ENCODE measurements at places on chromosomes 16 and 17.

- peaks cover 35% of the 10 kb centered on the region for H3K36me3 ChIP-seq
- no peak for ATAC-seq
Observed at GRCh38 chr17:47914306-47914948, 18.4 kb downstream of the SP2 start.

DNA sequence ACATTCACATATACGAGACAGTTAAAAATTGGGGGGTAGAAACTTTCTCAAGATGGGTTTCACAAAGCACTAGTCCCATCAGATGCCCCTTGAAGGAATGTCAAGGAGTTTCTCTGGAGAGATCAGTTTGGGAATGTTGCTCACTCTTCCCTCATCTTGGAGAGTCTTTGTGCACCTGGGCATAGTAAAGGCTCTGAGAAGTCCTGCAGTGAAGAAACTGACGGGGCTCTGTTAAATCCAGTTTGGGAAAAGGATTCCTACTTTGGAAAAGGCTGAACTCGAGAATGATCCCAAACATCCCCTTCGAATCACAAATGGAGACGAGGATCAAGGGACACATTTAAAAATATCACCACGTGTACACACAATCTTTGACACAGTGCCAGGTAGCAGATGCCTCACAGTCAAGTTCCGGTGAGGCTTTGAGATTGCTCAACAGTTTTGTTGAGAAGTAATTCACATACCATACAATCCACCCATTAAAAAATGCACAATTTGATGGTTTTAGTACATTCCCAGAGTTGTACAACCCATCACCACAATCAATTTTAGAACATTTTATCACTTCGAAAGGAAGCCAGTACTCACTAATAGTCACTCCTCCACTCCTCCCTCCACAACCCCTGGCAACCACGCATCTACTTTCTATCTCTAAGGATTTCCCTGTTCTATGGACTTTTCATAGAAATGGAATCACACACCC, 203.4 kb upstream of the FOXF1 start:
- H3K27ac ChIP-seq = no peak overlapping the region
- H3K4me1 ChIP-seq = no peaks in the 10 kb centered on the region
- H3K36me3 ChIP-seq = no peaks in the 10 kb centered on the region
- peaks cover 14% of the 10 kb centered on the region for H3K27me3 ChIP-seq

GRCh38 chr17:57110579-57111325, 25.7 kb downstream of the AKAP1 start:
- H3K4me3 ChIP-seq = no peak overlapping the region
- H3K27me3 ChIP-seq = no peaks in the 10 kb centered on the region
- no peak for ATAC-seq
- no peak overlapping the region for H3K27ac ChIP-seq
- peaks cover 43% of the 10 kb centered on the region for H3K36me3 ChIP-seq
- peaks cover 5% of the 10 kb centered on the region for H3K4me1 ChIP-seq

DNA sequence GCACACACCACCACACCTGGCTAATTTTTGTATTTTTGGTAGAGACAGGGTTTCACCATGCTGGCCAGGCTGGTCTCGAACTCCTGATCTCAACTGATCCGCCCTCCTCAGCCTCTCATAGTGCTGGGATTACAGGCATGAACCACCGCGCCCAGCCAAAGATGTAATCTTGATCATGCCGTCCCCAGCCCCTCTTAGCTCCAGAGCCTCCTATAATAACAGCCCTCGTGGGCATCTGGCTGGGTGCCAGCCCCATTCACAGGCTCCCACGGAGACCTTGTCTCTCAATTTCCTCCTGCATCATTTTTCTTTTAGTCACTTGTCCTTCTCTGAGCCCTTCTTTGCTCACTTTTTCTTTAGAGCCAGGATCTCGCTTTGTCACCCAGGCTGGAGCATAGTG, 94.2 kb downstream of the KATNIP start:
- H3K36me3 ChIP-seq = peaks cover 36% of the 10 kb centered on the region
- ATAC-seq = no peak
- H3K4me3 ChIP-seq = no peak overlapping the region
- H3K27me3 ChIP-seq = no peaks in the 10 kb centered on the region

DNA sequence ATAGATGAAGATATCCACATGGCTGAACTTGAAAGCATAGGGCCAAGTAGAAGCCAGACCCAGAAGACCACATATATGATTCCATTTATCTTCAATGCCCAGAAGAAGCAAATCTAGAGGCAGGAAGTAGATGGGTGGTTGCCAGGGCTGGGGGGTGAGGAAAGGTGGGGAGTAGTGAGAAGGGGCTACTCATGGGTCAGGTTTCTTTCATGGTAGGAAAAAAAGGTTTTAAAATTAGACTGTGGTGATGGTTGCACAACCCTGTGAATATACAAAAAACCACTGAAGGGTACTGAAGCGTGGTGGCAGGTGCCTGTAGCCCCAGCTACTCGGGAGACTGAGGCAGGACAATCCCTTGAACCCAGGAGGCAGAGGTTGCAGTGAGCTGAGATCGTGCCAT, 5.4 kb downstream of the CD2BP2 start:
- H3K27ac ChIP-seq = peak overlapping the region; percentile 82
- ATAC-seq = peak; percentile 55
- no peaks in the 10 kb centered on the region for H3K27me3 ChIP-seq
- H3K36me3 ChIP-seq = peaks cover 54% of the 10 kb centered on the region
- peaks cover 57% of the 10 kb centered on the region for H3K4me1 ChIP-seq

- no peak overlapping the region for H3K4me3 ChIP-seq
- H3K27me3 ChIP-seq = peaks cover 94% of the 10 kb centered on the region
- no peak for ATAC-seq
- H3K36me3 ChIP-seq = no peaks in the 10 kb centered on the region
- H3K27ac ChIP-seq = no peak overlapping the region
- H3K4me1 ChIP-seq = peaks cover 20% of the 10 kb centered on the region
Observed at GRCh38 chr17:44382917-44383316, 6.5 kb downstream of the ITGA2B start.

DNA sequence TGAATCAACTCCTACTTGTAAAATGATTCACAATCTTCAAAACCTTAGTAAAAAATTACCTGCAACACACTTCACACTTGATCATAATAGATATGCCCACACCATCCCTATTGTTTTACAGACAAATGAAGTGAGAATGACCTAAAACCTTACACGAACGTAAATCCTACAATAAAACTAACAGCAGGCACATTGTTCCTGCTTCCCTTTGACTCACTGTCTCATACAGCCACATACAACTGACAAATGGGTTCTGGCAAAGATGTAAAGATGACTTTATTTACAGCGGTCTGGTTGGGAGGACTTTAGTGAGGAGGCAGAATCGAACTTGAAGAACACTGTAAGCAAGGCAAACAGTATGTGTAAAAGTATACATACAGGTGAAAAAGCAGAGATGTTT, 188.7 kb downstream of the MYO1D start:
- H3K27me3 ChIP-seq = no peaks in the 10 kb centered on the region
- H3K27ac ChIP-seq = no peak overlapping the region
- no peaks in the 10 kb centered on the region for H3K4me1 ChIP-seq
- ATAC-seq = no peak

GRCh38 chr16:74480150-74481029, 59.1 kb upstream of the CLEC18B start:
- H3K36me3 ChIP-seq = peaks cover 53% of the 10 kb centered on the region
- no peaks in the 10 kb centered on the region for H3K27me3 ChIP-seq
- ATAC-seq = no peak
- no peaks in the 10 kb centered on the region for H3K4me1 ChIP-seq

GRCh38 chr17:8662076-8662831, 31.7 kb upstream of the MYH10 start:
- no peak overlapping the region for H3K4me3 ChIP-seq
- H3K36me3 ChIP-seq = peaks cover 5% of the 10 kb centered on the region
- H3K27ac ChIP-seq = no peak overlapping the region
- ATAC-seq = no peak
- peaks cover 34% of the 10 kb centered on the region for H3K27me3 ChIP-seq

DNA sequence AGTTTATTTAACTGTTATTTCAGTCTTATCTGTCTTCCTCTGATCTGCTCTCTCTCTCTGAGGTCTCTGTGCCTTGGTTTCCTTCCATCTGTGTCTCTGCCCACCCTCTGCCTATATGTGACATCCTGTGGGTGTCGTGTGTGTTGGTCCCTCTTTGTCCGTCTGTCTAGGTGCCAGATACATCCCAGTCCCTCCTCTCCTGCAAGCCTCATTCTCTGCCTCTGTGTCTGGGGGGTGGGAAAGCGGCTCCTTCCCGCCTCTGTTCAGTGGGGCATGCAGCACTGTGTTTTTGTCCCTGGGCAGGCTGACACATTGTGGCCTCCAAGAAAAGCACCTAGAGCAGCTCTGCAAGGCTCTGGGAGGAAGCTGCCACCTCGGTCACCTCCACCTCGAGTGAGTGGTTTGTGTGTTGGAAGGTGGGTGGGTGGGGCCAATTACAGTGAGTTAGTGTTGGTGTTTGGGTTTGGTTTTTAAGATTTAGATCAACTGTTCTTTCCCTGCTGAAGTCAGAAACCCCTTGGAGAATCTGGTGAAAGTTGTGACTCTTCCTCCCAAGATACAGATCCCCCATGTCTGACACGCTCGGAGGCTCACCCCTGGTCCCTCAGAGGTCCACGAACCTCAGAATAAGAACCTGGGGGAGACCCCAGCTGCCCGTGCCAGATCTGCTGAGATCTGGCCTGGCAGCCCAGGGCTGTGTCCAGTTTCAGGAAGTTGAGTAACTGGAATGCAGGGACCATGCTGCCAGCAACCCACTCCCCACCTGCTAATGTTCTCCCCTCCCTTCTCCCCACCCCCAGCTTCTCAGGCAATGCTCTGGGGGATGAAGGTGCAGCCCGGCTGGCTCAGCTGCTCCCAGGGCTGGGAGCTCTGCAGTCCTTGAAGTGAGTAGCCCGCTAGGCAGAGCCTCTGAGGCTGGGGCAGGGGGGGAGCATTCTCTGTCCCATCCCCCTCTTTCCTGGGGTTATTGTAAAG, 50.9 kb upstream of the CPNE2 start:
- no peaks in the 10 kb centered on the region for H3K27me3 ChIP-seq
- peak; percentile 77 for ATAC-seq
- peaks cover 61% of the 10 kb centered on the region for H3K36me3 ChIP-seq
- peak overlapping the region; percentile 60 for H3K4me3 ChIP-seq
- peaks cover 96% of the 10 kb centered on the region for H3K4me1 ChIP-seq
- peak overlapping the region; percentile 97 for H3K27ac ChIP-seq

GRCh38 chr16:87806641-87807546, 41.1 kb upstream of the KLHDC4 start:
- H3K27me3 ChIP-seq = no peaks in the 10 kb centered on the region
- peaks cover 67% of the 10 kb centered on the region for H3K4me1 ChIP-seq
- peak overlapping the region; percentile 84 for H3K27ac ChIP-seq
- H3K4me3 ChIP-seq = peak overlapping the region; percentile 71

- H3K4me1 ChIP-seq = no peaks in the 10 kb centered on the region
- peaks cover 6% of the 10 kb centered on the region for H3K27me3 ChIP-seq
- ATAC-seq = no peak
- H3K27ac ChIP-seq = no peak overlapping the region
Observed at GRCh38 chr16:47851146-47851545, 304.6 kb downstream of the ABCC12 start.

DNA sequence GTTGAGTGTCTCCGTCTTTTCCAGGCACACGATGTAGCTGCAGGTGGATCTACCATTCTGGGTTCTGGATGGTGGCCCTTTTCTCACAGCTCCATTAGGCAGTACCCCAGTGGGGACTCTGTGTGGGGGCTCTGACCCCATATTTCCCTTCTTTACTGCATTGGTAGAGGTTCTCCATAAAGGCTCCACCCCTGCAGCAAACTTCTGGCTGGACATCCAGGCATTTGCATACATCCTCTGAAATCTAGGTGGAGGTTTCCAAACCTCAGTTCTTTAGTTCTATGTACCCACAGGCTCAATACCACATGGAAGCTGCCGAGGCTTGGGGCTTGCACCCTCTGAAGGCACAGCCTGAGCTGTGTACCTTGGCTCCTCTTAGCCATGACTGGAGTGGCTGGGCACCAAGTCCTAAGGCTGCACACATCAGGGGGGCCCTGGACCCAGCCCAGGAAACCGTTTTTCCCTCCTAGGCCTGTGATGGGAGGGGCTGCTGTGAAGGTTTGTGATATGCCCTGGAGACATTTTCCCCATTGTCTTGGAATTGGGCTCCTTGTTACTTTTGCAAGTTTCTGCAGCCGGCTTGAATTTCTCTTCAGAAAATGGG, 14.0 kb downstream of the ABCC1 start:
- peaks cover 27% of the 10 kb centered on the region for H3K36me3 ChIP-seq
- H3K4me3 ChIP-seq = no peak overlapping the region
- no peak overlapping the region for H3K27ac ChIP-seq
- ATAC-seq = no peak

All from stimulated activated memory B cell treated with anti-CD40 and anti-IgM and Interleukin-4, amounts not matched to agents 10 μg/mL and 1 μg/mL and 100 μg/mL, for 72 hours (primary cell).